ENCODE measurements at places on chromosomes 1 and 21.

DNA sequence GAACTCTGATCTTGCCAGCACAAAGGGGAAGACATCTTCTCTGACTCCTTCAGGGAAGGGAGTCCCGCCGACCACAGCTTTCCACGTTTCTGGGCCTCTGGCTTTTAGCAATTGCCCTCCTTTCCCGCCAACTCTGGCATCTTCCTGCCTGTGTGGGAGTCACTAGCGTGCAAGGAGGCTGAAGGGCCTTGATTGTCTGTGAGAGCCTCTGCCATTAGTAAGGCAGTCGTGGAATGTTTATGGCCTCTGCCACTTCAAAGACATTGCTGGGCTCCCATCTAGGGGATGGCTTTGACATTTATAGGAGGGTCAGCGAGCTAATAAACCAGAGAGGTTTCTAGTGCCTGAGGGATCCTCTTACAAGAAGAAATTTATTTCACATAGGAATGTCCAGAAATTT lies 14.3 kb upstream of the PROK1 start:
- no peak for DNase-seq

DNA sequence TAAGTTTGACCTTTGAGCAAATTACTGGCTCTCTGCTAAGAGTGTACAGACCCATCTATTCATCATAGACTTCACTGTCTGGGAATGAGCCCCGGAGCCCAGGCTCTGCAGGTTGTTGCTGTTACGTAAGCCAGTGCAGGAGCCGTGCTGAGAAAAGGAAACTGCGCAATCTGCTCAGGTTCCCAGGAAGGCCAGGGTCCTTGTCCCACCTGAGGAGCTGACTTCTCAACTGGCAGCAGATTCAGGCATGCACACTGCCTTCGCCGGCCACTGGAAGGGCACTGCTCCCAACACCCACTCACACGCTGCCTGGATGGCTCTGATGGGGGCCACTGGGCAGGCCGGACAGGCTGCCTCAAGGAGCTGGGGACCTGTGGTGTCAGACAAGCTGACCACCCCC lies 19.5 kb downstream of the RCAN1 start:
- DNase-seq: no peak

- DNase-seq: no peak
These were observed 109.2 kb downstream of the DDX20 start for GRCh38 chr1:111864862-111865261.

DNA sequence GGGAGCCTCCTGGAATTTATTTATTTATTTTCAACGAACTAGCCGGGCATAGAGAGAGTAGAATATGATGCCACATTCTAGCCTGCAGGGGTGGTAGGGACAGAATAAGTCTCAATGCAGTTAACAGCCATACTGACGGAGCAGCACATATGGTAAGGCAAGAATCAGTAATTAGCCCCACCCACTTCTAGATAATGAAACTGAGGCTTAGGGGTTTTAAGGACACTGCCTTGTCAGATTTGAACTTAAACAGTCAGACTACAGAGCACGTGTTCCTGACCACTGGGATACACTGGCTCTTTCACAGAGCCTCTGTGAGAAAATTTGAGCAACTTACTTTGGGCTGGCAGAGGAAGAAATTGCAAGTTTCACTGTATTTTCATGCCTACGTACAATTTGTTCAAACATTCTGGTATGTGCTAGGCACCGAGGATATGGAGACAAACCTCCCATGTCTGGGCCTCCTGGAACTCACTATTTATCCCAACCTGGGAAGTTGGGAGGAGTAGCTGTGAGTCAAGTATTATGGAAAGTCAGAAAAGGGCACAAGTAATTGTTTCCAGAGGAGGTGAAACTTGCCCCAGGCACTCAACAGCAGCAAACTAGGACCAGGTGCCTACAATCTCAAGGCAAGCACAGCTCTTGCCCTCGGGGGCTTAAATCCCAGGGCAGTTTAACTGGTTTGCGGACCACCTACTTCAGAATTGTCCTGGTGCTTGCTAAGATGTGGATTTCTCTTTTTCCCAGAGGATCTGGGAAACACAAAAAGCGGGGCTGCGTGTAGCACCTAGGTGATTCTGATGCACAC lies 1.6 kb upstream of the CLIC4 start:
- no peak for DNase-seq

DNA sequence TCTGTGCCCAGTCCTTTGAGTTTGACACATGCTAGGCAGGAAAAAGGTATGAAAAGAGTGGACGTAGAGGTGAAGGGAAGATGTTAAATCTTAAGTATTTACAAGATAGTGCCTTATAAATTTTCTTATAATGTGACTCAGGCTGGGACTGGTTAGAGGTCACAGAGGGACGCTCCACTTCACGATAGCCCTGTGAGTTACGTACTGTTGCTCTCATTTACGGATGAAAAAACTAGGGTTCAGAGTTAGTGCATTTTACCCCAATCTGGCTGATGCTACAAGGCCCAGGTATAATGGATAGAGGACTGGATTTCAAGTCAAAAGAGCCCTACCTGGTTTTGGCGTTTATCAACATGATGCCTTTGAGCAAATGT lies 1.4 kb upstream of the TUT4 start:
- no peak for DNase-seq

DNA sequence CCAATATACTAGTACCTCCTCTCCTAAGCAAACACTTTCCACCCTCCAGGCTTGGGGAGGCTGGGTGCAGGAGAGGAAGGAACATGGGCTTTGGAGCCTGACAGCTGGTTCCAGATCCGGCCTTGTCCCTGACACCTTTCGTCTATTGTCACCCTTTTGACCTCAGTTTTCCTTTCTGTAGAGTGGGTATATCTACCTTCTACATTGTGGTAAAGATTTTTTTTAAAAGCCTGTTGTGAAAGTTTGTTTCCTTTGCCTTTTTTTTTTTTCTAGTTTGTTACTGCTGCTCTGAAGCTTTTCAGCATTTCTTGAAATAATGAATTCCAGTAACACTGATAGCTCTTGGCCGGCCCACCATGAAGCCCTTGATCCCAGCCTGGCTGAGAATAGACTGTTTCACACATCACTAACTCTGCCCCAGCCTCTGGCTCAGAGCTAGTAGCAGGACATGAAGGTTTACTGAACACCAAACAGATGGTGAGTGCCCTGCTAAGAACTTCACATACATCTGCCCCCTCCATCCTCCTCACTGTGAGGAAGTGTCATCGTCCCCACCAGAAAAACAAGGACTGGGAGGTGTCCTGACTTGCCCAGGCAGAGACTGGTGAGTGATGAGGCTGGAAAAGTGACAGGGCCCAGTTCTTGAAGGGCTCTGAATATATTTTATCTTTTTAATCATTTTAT lies 33.0 kb upstream of the ID3 start:
- no peak for DNase-seq

- DNase-seq: no peak
These were observed 12.7 kb downstream of the C1QB start for GRCh38 chr1:22665752-22666151.
